ENCODE measurements at places on chromosomes 12 and 14.

DNA sequence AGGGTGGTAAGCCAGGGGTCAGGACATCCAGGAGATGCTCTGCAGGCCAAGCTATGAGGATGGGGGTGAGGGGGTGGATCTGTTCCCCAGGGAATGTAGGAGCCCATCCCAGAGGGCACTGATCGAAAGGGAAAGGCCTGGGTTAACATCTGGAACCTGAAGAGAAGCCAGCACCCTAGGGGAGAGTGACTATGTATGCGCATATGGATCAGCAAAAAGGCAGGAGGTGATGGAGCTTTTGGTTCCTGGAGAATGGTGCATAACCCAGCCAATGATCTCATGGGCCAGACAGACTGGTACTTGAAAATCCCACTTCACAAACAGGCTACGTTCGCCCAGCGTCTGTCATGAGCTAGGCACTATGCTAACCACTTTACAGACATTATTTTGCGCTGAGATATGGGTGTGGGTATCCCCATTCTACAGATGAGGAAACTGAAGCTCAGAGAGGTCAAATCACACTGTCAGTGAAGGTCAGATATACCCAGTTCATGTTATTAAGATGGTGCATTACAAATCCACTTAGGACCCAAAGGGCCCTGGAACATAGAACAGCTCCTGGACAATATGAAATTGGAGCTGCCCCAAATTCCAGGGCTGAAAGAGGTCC is 1.6 kb downstream of the CCDC63 start:
- no peak for DNase-seq

- DNase-seq = no peak
These were observed 58.3 kb downstream of the ATP2A2 start for GRCh38 chr12:110339184-110339952.

- no peak for DNase-seq
These were observed 129.2 kb upstream of the RFLNA start for GRCh38 chr12:124165695-124166094.

DNA sequence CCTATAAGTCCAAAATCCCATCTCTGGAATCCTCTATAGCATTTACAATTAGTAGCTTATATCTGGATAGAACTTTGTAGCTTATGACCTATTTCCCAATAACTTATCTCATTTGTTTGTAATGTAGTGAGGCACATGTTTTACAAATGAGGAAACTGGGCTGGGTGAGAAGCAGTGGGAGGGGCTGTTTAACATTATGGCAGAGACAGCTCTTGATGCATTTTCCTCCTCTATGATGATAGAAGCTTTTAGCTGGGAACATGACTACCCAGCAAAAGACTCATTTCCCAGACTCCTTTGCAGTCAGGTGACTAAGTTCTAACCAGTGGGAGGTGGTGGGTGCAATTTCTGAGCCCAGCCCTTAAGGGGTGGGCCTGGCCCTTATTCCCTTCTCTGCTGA is 179.7 kb downstream of the TTC8 start:
- no peak for DNase-seq

DNA sequence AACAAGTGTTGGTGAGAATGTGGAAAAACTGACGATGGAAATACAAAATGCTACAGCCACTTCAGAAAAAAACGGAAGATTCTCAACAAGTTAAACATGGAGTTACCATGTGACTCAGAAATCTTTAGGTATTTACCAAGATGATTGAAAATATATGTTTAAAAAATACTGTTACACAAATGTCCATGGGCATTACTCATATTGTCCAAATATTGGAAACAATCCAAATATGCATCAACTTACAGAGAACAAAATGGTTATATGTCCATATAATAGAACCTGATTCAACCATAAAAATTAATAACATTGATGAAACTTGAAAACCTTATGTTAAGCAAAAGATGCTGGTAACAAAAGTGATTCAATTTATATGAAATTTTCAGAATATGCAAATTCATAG is 1057.7 kb upstream of the TMEM132C start:
- DNase-seq = no peak

DNA sequence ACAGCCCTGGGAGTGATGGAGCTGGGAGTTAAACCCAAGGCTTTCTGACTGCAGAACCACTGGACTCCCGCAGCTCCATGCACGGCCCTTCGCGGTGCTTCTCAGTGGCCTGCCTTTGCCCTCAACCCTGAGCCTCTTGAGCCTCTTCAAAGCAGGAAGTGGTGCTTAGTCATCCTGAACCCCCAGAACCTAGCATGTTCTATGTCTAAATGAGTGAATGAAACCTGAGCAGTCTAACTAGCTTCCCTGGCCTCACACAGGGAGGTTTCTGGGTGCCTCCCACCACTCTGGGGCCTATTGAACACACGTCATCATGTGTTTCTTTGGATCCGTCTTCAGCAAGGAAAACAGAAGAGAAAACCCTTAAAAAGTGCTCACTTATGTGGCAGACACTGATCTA is 117.9 kb upstream of the SFSWAP start:
- no peak for DNase-seq

- DNase-seq = no peak
These were observed 650 bp upstream of the PTGER2 start for GRCh38 chr14:52313462-52313861.

DNA sequence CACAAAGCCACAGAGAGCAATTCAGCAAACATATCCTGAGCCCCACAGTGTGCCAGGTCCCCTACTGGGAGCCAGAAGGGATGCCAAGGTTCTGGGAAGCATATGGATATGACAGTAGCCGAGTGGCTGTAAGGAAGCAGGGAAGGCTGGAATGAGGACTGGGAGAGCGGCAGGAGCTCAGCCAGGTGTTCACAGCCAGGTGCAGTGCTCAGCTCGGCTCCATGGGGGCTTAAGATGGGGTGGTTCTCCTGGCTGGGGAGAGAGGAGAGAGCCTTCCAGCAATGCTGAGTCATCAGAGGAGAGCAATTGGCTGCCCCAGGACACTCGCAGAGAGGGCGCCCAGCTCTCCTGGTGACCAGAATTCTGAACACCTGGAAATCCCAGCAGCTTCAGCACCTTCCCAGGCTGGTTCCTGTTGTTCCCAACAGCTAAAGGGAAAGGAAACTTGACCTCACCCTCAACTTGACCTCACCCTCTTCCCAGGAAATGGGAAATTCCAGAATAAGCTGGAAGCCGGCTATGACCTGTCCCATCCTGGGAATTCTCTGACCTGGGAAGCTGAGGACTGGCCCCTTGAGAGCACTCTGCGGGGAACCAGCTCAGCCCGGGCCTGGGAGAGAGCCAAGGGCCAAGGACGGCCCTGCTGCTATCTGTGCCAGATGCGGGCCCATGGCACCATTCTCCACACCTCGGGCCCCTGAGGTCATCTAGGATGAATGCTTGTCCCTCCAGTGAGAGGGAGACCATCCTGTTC is 34.6 kb downstream of the SLC6A12 start:
- DNase-seq = no peak

DNA sequence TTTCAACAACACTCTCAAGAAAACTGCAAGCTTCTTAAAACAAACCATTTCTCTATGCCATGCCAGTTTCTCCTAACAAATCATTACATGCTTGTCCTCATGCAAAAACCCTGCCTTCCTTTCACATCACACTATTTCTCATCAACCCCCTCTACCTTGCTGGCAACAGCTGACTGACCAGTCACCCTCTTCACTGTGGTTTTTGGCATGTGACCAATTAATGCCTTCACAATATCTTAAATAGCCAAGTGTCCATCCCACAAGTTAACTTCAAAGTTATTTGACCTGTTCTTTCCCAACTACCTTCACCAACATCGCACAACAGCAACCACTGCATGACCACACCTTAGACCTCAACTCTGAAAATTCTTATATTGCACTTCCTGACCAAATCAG is 159.6 kb downstream of the CEP128 start:
- DNase-seq = no peak

- DNase-seq = no peak
These were observed 75.0 kb downstream of the DIP2B start for GRCh38 chr12:50579757-50580267.

DNA sequence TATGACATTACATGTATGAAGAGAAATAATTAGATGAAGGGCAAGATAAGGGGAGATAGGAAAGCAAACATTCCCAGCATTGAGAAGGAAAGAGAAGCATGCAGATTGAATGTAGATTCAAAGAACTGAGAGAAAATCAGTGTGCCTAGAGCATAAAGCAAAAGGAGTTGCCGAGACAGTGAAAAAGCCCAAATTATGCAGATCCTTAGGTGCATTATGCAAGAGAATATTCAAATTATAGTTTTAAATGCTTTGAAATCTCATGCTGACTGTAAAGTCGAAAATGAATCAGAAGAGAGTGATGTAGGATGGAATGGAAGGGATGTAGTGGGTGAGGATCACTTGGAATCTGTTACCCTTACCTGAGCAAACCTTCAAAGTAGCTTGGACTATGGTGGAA is 49.9 kb downstream of the PPP4R4 start:
- no peak for DNase-seq

DNA sequence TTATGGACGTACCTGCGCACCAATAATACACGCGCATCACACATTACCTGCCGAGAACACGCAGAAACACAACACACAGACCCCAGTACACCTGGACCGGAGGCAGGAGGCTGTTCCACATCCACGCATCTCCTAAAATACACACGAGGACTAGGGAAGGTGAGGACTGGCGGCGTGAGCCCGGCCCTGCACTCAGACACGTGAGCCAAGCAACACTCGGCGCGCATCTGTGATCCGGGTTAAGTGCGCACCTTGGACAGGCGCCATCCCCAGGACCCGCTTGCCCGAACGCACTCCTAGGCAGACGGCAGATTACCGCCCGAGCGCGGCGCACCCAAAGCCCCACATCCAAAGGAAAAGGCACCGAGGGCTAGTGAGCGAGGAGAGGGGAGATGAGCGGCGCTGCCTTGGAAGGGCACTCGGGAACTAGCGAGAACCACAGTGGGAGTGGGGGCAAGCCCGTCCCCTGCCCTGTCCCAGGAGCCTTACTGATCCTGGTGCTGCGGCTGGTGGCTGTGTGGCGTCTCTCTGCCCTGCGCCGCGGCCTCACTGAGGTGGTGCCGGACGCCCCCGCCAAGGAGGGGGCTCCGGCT is 417 bp downstream of the GLS2 start:
- peak; percentile 9 for DNase-seq

GRCh38 chr12:100576331-100577036 is 3.0 kb downstream of the GAS2L3 start:
- peak; percentile 32 for DNase-seq

GRCh38 chr14:99173086-99173485 is 98.9 kb downstream of the BCL11B start:
- DNase-seq = no peak

DNA sequence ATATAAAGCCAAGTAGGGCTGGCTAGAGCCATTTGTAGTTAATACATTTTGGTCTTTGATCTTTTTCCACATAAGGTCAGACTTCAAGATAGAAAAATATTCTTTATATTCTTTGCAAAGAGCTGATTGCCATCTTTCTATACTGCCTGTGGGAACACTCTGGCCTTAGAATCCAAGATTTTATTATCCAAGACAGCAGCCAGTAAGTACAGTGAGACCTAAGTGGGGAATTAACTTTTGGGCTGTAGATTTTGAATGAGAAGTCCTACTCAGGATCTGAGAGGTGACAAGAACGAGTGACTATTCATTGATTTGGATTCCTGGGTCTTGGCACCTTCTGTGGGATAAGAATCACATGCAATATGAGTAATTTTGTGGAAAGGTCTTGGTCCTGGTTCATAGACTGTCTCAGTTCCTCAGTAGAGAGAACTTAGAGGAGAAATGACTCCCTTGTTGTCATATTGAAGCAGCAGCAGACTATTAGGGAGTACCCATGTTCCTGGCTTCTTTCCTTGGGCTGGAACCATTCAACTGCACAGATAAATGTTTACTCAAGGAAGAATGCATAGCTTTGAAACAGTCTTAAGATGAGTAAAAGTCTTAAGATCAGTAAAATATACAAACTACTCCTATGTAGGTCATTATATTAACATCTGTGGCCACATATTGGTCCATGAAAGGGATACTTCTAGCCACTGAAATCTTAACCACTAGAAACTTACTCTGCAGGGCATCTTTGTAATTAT is 353.8 kb downstream of the RAD51B start:
- DNase-seq = no peak

DNA sequence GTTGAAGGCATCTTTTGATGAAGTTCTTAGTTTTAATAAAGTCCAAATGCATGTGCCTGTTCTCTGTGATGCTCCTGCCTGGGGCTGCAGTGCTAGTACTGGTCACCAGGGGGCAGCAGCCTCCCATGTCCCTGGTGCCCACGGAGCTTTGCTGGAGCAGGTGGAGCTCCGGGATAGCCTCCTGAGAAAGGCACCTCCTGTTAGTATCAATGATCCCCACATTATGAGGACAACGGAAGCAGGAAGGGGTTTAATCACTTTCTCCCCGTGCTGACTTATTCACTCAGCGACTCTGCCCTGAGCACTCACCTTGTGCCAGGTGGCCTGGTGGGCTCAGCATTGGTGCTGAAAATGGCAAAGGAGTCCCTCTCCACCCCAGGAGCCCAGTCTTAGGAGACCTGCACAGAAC is 123.0 kb upstream of the PZP start:
- DNase-seq = peak; percentile 54

DNA sequence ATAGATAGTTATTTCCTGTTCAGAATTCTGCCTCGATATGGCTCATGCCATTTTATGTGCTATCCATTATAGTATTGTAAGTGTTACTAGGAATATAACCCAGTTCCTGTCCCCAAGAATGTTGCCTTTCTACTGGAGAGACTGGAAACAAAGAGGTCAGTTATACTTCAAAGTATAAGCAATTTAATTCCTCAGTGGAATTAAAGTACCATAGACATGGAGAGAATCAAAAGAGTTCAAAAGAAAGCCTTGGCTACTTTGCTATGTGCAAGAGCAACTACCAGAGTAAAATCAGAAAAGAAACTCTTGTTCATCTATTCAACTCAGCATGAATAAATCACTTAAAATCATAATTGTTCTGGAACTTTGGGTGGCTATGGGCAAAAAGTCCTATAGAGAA is 173.2 kb upstream of the EEA1 start:
- peak; percentile 11 for DNase-seq

- no peak for DNase-seq
These were observed 858.1 kb downstream of the NRXN3 start for GRCh38 chr14:79028281-79028680.

DNA sequence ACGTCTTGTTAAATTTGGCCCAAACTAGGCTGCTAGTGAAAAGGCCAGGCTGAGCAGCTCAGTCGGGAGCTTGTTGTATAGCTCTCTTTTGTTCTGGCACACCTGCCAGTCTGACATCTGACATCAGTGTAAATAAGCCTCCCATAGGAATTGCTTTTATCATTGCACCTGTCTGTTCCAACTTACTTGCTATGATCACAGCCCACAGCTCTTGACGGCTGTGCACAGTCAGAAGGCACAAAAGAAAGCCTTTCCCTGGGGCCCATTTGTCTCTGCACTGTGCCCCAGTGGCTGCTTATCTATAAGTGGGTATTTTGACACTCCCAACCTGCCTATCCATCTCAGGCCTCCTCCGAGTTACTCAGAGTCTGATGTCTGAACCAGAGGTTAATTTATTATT is 324.5 kb downstream of the NUAK1 start:
- DNase-seq = no peak

DNA sequence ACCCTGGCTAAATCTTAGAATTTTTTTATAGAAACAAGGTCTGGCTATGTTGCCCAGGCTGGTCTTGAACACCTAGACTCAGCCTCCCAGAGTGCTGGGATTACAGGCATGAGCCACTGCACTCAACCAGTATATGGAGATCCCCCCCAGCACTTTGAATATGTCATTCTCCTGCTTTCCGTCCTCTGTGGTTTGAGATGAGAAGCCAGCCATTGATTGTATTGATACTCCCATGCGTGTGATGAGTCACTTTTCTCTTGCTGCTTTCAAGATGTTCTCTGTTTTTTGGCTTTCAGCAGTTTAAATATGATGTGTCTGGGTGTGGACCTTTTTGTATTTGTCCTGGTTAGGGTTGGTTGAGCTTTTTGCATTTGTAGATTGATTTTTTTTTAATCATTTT is 75.2 kb upstream of the DNM1L start:
- no peak for DNase-seq

- DNase-seq = peak; percentile 5
These were observed 1.8 kb upstream of the GLIPR1L2 start for GRCh38 chr12:75389061-75389460.

Measured in umbilical cord (tissue), 2 donors.